A549 treated with Mapracorat at 1 μM for 4 hours (cell line): ENCODE measurements at places on chromosomes 6 and 20. TPM values are rescaled to one million over a fixed set of nuclear protein-coding genes. Genes with fewer than 3 reads are reported as not detected.

Gene LKAAEAR1
- total RNA-seq = 0.90 to 2.3 TPM (median 2.2 TPM) in 5 replicates

Gene SLC12A5
- total RNA-seq = 13.5 to 17.2 TPM (median 14.0 TPM) in 5 replicates

Gene PRDM13
- total RNA-seq = 0.88 to 1.3 TPM (median 1.1 TPM) in 5 replicates

Gene TBC1D32
- total RNA-seq = 0.80 to 1.8 TPM (median 1.2 TPM) in 5 replicates

Gene OGFRL1
- 4.7 to 6.5 TPM (median 5.6 TPM) in 5 replicates for total RNA-seq

Gene CRISP1
- total RNA-seq = not detected in 5 replicates

Gene ARHGAP40
- not detected in 5 replicates for total RNA-seq

Gene KIF25
- total RNA-seq = 0.08 TPM in 1 of 5 replicates, not detected in the others

Gene CST4
- total RNA-seq = not detected in 5 replicates

Gene ZFP57
- not detected in 5 replicates for total RNA-seq

Gene C6orf163
- 0.18 to 0.46 TPM (median 0.24 TPM) in 3 of 5 replicates, not detected in the others for total RNA-seq

Gene CPNE5
- total RNA-seq = 0.06 to 0.20 TPM (median 0.12 TPM) in 5 replicates

Gene ZNF184
- 2.1 to 3.5 TPM (median 2.8 TPM) in 5 replicates for total RNA-seq
